ENCODE measurements at places on chromosomes 16 and 17. TPM values are rescaled to one million over a fixed set of nuclear protein-coding genes. Genes with fewer than 3 reads are reported as not detected.
A peak's percentile ranks its signal among the peaks of the same experiment; 100 is the strongest.

DNA sequence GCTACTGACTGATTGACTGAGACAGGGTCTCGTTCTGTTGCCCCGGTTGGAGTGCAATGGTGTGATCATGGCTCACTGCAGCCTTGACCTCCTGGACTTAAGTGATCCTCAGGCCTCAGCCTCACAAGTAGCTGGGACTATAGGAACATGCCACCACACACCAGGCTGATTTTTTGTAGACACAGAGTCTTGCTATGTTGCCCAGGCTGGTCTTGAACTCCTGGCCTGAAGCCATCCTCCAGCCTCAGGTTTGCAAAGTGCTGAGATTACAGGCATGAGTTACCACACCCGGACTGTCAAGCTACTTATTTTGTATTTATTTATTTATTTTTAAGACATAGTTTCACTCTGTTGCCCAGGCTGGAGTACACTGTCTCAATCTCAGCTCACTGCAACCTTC lies 55.2 kb downstream of the METTL16 start:
- no peaks in the 10 kb centered on the region for H3K4me1 ChIP-seq
- no peaks in the 10 kb centered on the region for H3K27me3 ChIP-seq
- no peak for DNase-seq

DNA sequence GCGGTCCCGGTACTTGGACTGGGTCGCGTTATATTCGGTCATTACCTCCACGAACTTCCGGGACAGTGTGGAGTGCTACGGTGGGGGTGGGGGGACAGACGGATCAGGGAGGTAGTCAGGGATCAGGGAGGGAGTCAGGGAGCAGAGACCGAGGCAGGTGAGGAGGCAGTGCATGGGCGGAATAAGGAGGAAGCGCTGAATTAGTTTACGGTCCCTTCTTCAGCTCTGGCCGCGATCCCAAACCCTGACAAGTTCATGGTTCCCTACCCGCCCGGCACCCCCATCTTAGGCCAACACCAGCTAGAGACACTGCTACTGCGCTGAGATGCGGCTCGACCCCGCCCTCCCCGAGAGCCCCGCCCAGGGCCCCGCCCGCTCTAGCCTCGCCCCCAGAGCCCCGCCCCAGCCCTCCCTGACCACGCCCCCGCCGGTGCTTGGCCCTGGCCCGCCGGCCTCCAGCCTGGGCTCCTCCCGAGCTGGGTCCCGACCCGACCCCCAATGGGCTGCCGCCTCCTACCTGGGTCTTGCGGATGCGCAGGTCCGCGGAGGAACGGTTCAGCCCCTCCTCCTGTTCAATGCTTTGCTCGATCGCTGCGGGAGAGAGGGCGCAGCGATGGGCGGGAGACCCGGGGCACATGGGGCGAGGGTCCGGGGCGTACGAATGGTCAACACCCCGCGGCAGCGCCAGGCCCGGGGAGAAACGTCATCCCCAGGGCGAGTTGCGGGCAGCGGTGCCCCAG lies 12.1 kb downstream of the HSD3B7 start:
- peak; percentile 96 for DNase-seq
- peak overlapping the region; percentile 69 for H3K27ac ChIP-seq
- H3K4me1 ChIP-seq = no peaks in the 10 kb centered on the region

- no peak for DNase-seq
- no peak overlapping the region for H3K27ac ChIP-seq
- peaks cover 13% of the 10 kb centered on the region for H3K36me3 ChIP-seq
- no peaks in the 10 kb centered on the region for H3K4me1 ChIP-seq
Measured at GRCh38 chr17:37478187-37478586, 11.5 kb upstream of the DUSP14 start.

DNA sequence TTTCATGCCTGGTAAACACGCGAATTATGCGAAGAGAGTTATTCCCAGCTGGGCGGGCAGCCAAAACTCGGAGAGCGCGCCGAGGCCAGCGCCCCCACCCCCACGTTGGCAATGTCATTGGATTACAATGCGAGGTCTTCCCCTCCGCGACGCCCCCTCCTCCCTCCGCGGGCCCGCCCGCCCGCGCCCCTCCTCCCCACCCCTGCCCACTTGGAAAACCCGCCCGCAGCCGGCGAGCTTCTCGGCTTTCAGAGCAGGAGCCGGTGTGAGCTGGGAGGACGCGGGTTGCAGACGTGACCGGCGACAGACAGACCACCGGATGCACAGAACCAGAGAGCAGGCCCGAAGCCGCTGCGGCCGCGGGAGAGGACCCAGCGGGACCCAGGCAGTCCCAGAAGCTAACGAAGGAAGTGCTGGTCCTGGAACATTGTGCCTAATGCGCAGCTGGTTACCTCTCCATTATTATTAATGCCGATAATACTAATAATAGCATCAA lies 4.0 kb downstream of the NOG start:
- H3K4me1 ChIP-seq = peaks cover 4% of the 10 kb centered on the region
- H3K27ac ChIP-seq = no peak overlapping the region
- DNase-seq = peak; percentile 79
- H3K27me3 ChIP-seq = no peaks in the 10 kb centered on the region
- peak overlapping the region; percentile 16 for H3K4me3 ChIP-seq

DNA sequence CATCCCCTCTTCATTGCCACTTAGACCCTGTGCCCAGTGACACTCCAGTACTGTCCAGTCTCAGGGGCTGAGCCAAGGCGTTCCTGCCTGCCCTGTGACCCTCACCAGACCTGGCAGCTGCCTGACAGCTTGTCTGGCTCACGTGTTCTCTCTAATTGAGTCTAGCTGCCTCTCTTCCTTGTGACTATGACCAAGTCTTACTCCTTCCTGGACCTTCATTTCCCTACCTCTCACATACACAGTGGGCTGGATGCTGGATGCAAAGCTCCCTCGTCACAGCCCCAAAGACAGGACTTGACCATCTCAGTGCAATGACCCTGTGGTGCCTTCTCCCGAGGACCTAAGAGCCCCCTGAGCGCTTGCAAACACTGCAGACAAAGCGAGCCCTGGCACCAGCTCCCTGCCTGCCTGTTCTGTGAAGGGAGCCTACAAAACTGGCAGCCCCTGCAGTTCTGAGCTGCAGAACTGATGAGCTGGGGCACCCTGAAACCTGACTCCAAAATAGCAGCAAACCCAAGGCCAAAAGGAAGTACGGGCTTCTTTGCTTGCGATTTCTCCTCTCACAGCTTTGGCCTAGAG lies 1.7 kb downstream of the DEXI start:
- peak overlapping the region; percentile 47 for H3K4me3 ChIP-seq
- no peaks in the 10 kb centered on the region for H3K27me3 ChIP-seq
- H3K4me1 ChIP-seq = peaks cover 6% of the 10 kb centered on the region
- H3K27ac ChIP-seq = peak overlapping the region; percentile 7
- no peak for DNase-seq

DNA sequence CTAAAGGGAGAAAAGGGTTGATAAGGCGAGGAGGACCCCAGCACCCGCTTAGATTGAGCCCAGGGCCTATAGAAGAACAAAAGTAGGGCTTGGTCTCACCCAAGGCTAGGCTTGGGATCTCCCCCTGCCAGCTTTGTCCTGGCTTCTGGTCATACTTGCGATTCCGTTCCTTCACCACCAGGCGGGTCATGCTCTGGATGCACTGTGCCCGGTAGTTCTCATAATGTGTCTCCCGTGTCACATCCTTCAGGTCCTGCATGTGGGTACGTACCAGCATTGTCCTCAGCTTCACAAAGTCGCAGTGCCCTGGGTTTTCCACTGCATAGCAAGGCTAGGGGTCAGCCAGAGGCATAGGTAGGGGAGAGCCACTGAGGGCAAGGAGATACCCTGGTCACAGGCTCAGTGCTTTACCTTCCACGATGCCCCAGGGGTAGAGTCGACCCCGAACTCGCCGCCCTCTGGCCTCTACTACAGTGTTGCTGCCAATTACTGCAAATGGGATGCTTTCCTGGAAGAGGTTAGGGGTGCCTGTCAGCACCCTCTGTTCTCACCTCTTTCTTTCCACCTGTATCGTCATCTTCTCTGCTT lies 6.5 kb upstream of the MTMR4 start:
- no peaks in the 10 kb centered on the region for H3K36me3 ChIP-seq
- DNase-seq = no peak
- H3K4me3 ChIP-seq = no peak overlapping the region
- no peaks in the 10 kb centered on the region for H3K4me1 ChIP-seq
- H3K27ac ChIP-seq = no peak overlapping the region

DNA sequence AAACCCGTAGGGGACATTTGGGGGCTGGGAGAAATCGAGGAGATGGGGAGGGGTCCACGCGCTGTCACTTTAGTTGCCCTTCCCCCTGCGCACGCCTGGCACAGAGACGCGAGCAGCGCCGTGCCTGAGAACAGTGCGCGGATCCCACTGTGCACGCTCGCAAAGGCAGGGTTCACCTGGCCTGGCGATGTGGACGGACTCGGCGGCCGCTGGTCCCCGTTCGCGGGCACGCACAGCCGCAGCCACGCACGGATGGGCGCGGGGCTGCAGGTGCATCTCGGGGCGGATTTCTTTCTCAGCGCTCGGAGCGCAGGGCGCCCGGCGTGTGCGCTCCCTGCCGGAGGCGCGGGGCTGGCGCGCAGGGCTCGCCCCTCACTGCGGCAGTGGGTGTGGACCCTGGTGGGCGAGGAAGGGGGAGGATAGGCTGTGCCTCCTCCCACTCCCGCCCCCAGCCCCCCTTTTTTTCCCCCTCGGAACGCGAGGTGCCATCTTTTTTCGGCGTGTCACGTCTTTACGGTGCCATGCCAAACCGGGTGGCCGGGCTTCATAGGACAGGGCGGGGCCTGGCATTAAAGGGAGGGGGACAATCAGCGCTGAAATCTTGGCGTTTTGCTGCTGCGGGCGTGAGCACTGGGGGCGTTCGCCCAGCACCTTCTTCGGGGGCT lies 1.1 kb downstream of the MAPT start:
- H3K27ac ChIP-seq = no peak overlapping the region
- H3K4me3 ChIP-seq = peak overlapping the region; percentile 68
- H3K36me3 ChIP-seq = no peaks in the 10 kb centered on the region
- DNase-seq = peak; percentile 74
- H3K27me3 ChIP-seq = no peaks in the 10 kb centered on the region

GRCh38 chr16:28000314-28001169 lies 63.0 kb downstream of the GSG1L start:
- no peak for DNase-seq
- H3K4me1 ChIP-seq = no peaks in the 10 kb centered on the region
- H3K27me3 ChIP-seq = no peaks in the 10 kb centered on the region

DNA sequence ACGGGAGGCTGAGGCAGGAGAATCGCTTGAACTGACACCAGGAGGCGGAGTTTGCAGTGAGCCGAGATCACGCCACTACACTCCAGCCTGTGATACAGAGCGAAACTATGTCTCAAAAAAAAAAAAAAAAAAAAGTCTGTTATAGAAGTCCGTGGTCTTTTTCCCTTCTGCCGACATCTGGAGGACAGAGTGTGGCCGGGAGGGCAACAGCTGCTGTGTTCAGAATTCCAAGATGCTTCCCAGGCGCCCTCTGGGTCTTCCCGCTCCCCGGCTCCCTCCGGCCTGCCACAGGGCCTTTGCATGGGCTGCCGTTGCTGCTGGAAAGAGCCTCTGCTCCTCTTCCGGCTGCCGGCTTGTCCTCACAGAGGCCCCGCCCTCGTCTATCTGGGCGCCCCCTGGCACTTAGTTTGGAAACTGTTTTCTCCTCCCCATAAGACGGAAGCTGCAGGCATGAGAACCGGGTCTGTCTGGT lies 2.4 kb upstream of the CACNA1H start:
- H3K27ac ChIP-seq = no peak overlapping the region
- H3K36me3 ChIP-seq = no peaks in the 10 kb centered on the region
- no peaks in the 10 kb centered on the region for H3K27me3 ChIP-seq

DNA sequence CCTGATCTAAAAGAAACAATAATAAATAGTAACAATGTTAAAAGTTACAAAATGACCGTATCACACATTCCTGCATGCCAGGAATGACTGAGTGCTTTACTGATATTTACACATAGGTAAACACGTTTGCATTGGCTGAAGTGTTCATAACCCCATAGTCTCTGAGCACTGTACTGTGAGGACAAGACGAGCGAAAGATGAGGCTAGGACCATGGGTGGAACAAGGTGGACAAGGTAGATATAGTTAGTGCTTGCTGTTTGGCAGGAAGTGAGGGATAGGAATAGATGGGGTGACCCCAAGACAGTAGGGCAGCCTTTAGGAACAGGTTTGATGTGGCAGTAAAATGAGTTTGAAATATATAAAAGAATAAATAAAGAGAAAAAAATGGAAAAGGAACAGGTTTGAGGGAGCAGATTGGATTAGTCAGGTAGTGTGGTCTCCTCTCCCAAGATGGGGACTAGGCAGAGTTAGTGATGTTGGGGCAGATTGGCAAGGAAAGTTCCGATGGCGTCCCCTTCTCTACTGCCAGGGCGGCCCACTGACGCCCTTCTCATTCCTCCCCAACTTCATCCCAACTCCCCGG lies 452 bp upstream of the E2F4 start:
- DNase-seq = no peak
- H3K36me3 ChIP-seq = no peaks in the 10 kb centered on the region

- no peak overlapping the region for H3K4me3 ChIP-seq
- no peaks in the 10 kb centered on the region for H3K36me3 ChIP-seq
- DNase-seq = peak; percentile 75
- no peaks in the 10 kb centered on the region for H3K4me1 ChIP-seq
- no peaks in the 10 kb centered on the region for H3K27me3 ChIP-seq
Measured at GRCh38 chr16:58638148-58639036, 8.8 kb upstream of the CNOT1 start.

The TEKT5 gene
- 0.29 TPM for total RNA-seq

The CA5A gene
- not detected for total RNA-seq

The IL17C gene
- not detected for total RNA-seq

The FAHD1 gene
- 7.4 TPM for total RNA-seq

The MARVELD3 gene
- total RNA-seq = not detected

The VMO1 gene
- total RNA-seq = 6.6 TPM

The SAMD14 gene
- total RNA-seq = 12.6 TPM

The CDH1 gene
- total RNA-seq = 1.0 TPM

The MYH8 gene
- not detected for total RNA-seq
